ENCODE measurements at places on chromosomes 12 and 14.

- DNase-seq, result no peak
Observed at GRCh38 chr14:104895786-104896661, 28.7 kb upstream of the PLD4 start.

DNA sequence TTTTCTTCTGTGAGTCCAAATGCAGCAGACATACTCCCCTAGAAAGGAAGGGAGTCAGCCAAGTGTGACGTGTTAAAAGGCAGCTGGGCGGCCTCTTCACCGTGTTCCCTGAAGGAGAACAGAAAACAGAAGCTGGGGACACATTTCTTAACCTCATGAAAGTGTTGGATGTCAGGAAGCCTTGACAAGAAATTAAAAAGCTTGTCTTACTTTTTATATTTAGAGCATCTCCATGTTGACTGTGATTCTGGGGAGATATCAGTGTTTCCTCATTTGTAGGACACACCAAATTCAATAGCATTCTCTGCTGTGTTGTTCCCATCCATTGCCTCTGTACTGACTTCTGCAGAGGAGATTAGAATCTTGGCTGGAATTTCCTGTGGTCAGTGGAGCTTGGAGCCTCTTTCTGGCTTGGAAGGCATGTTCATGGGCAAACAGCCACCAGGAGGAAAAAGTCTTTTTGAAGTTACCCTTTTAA is 93.7 kb downstream of the RMST start:
- DNase-seq, result no peak

DNA sequence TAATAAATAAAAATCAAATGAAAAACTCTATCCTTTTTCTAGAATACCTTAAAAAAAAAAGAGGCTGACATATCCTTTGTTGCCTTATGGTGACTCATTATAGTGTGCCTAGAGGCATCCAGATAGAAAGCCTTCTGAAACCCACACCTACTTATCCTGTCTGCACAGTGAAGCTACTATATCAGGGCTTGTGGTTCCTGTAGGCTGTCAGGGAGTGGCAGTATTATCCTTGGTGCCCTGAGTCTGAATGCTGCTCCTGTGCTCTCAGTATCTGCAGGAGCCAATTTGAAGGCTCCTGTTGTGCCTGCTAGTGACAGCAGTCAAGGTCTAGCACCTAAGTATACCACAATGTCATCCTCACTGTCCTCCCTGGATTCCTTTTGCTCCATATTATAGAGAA is 168.4 kb upstream of the AVPR1A start:
- DNase-seq, result no peak

DNA sequence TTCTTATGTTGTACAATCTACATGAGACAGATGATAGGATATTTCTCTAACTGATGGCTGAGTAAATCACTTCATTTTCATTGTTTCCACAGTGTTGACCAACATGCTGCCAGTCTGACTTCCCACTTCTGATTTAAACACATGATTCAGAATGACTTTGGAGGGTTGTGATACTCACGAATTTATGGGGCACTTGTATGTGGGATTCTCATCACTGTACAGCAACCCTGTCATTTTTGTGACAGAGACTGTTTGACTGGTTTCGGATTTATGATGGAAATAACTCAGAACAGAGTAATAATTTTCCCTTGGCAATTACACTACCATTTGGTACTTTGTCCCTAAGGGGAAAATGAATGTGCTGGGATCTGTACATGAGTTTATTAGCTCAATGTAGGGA is 333.8 kb downstream of the TRHDE start:
- no peak for DNase-seq

DNA sequence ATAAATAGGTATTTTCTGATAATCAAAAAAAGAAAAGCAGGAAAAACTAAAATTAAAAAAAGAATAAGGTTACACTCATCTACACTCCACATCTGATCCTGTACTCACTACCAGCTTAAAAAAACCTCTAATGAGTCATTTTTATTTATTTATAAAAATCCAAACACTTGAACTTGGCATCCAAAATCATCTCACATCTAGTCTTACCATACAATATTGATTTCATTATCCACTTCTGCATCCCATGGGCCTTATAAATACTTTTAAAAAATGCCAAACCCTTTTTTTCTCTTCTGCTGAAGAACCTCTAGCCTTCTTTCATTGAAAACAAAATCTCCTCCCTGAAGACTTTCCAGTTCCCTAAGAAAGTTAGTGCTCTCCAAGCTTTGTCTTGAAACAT is 109.7 kb downstream of the TMTC3 start:
- DNase-seq, result no peak

DNA sequence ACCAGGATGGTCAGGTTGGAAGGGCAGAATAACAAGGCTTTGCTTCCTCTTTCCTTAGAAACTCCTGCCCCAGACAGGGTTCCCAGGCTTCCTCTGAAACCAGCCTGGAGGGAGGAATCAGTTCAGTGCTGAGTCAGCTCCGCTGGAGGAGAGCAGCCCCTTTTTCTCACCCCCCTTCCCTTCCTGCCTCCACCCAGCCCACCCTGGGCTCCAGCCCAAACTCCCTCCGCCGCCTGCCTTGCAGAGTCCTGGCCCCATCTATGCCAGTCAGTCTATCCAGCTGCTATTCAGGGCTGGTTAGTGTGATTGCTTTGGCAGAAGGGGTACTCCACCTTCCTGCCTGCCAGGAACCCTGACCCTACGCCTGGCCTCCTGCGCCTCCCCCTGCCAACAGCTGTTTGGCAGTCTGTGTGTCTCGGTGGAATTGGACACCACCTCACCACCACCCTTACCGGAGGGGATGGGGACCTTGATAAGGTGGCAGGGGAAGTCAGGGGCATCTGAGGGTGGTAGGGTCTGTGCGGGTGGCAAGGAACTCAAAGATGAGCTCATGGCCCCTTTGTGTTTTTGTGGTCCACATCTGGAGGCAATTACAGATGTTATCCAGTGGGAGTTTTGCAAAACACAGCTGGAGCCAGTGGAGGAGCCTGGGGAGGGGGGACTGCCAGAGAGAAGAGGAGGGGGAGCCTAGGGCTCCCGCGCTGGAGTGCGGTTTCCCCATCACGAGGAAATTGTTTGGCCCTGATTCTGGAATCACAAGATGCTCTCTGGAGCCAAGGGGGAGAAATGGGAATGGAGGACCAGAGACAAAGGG is 12.2 kb downstream of the MMP14 start:
- DNase-seq, result no peak

DNA sequence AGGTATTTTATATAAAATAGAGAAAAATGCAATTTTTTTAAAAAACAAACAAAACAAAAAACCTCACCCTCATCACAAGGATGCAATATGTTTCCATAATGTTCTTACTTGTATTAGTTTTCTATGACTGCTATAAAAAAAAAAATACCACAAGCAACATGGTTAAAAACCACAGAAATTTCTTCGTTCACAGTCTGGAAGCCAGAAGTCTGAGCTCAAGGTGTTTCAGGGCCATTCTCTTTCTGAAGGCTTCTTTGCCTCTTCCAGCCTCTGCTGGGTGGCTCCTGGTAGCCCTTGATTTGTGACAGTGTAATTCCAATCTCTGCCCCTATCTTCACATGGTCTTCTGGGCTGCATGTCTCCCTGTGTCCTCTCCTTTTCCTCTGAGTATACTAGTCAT is 21.5 kb upstream of the SSTR1 start:
- no peak for DNase-seq

DNA sequence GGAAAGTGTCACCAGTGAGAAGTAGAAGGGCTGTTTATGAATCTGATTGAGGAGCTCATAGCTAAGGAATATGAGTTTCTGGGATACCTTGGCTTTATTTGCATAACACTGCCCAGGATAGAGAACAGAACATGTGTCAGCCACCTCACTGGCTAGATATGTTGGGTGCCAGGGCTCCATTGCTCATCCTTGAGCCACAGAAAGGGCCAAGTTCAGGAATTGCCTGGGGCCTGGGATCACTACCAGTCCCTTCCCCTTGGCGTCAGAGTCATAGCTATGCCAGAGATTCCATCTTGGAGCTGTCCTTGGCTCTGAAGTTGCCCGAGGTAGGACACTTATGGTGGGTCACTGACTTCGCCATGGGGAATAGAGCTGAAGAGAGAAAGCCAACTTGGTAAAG is 49.0 kb downstream of the IFT43 start:
- no peak for DNase-seq

- DNase-seq, result no peak
Observed at GRCh38 chr12:2638273-2639019, 156.3 kb upstream of the FKBP4 start.

GRCh38 chr12:124523071-124523470 is 44.3 kb downstream of the NCOR2 start:
- DNase-seq, result no peak

DNA sequence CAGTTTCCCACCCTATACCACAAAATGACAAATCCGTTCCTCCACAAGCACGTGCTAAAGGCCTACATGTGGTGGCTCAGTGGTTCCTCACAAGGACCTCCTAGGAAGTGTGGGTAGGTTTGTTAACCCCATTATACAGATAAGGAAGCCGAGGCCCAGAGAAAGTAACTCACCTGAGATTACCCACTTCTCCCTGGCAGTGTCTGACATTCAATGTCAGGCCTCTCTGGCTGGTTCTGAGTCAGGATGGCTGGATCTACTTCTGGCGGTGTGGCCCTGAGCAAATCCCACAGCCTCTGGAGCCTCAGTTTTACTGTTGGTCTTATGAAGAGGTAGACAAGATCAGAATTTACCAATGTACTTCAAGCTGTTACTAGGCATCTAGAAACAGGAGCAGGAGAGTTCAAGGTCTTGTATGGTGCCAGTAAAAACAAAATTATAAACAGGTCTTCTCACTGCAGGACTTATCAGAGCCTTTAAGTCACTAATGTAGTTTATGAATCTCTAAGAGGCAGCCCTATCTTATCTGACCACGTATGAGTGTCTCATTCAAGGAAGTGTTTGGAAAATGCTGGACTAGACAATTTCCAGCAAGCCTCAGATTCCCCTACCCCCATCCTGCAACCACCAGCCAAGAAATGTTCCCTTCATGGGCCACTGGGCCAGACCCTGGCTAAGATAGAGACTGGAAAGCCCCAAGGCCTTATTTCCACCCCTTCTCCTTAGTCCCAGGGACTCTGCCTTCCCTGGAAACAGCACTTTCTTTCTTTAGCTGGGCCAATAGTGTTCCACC is 4.2 kb downstream of the HSPB8 start:
- DNase-seq, result no peak

GRCh38 chr14:21201732-21202462 is 46.0 kb upstream of the OR5AU1 start:
- no peak for DNase-seq

- DNase-seq, result no peak
Observed at GRCh38 chr12:50220363-50220995, 53.3 kb upstream of the CERS5 start.

DNA sequence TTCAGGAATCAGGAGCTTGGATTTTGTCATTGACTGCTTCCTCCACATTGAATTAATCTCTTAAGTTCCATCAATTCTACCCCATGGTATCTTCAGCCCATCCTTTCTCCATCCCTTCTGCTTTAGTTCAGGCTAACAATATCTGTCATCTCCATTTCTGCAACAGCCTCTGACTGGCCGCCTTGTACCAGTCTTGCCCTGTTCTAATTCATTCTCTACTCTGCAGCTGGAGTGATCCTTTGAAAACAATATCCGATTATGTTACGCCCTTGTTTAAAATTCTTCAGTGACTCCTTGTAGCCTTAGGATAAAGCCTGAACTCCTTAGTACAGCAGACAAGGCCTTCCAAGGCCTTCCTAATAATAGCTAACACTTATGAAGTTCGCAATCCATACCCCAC is 170.2 kb downstream of the ETV6 start:
- no peak for DNase-seq

- DNase-seq, result no peak
Observed at GRCh38 chr12:54608156-54608555, 19.7 kb upstream of the PPP1R1A start.

DNA sequence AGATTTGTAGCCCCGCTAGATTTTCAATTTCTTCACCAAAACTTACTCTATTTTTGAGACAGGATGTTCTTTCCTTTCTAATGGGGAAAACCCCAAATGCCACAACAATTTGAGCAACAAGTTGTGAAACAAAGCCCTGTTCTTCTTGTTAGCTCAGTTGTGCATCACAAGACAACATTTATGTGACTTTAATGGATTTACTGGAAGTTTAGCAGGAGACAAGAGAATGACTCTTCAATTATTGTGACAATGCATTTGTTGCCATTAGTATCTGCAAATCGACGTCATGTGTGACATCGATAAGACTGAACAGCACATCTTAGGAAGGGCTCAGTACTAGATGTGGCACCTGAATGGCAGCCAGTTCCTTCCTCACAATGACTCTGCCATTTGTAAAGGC is 1028.9 kb upstream of the TMEM132C start:
- no peak for DNase-seq

DNA sequence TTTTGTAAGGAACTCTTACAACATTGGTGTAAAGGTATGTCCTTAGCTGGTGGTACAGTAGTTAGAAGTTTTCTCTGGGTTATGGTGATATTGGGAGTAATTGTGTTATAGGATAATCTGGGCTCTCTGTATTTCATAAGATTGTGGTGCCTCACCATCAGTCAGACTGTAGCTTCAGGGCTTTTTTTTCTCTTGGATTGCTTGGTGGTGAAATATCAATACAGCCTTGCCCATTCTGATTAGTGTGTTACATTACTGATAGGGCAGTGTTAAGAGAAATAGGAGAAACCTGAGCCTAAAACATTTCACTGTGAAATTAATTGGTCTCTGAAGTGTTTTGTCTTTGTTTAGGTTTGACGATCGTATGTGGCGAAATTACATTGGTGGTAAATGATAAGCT is 71.0 kb downstream of the RCOR1 start:
- DNase-seq, result no peak

GRCh38 chr14:65850429-65851135 is 438.1 kb downstream of the FUT8 start:
- DNase-seq, result peak; percentile 28

- no peak for DNase-seq
Observed at GRCh38 chr14:35331605-35332516, 39.7 kb downstream of the PSMA6 start.

DNA sequence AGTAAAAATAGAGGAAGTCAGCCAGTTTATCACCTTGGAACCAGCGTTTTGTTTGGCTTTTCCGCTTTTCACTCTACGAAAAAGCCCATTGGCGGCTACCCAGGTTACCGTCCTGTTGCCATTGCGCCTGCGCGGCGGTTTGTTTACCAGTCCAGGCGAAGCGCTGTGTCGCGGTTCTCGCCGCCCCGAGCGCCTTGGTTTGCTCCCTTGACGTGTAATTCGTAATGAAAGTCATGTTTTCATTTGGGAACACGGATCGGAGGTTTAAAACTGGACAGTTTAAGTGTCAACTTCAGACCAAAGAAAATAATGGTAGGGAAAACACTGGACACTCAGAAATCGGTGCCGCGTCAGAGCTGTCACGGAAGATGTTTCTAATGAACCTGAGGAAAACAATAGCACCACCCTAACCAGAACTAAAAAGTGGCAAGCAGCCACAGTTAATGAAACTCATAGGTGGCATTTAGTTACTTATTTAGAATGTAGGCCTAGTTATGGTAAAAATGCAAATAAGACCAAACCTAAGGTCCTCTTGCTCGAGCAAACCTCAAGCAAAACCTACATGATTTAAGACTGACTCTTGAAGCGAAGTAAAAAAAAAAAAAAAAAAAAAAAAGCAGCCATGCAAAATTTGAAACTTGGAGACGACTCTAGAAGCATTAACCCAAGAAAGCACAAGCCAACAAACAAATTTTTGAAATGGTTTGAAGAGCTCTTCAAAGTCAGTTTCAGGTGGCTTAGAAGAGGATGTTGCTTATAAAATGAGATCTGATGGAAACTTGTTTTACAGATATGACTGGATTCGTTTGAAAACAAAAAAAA is 790 bp upstream of the GPR19 start:
- peak; percentile 81 for DNase-seq

GRCh38 chr12:111451232-111451631 is 45.5 kb downstream of the SH2B3 start:
- no peak for DNase-seq

GRCh38 chr14:99359906-99360305 is 87.9 kb upstream of the BCL11B start:
- DNase-seq, result no peak

- no peak for DNase-seq
Observed at GRCh38 chr12:48779869-48780268, 9.0 kb downstream of the ADCY6 start.
